B cell (primary cell): ENCODE measurements at places on chromosomes 2 and 18.

GRCh38 chr2:100944617-100945432 is 57.3 kb upstream of the RPL31 start:
- no peak for DNase-seq

DNA sequence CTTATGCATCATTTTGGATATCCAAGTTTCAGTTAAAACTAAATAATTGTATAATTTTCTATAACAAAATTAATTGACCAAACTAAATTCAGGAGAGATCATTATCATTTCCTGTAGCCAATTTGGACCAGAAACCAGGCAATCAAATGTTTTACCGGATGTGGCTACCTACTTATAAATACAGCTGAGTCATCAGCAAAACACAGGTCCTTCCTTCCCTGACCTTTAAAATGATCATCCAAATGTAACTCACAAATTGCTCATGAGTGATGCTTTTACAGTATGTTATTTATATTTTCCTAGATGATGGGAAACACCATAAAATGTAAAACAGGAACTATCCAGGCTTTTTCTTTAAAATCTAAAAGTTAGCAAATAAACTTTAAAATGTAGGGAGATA is 133.7 kb downstream of the CBLN2 start:
- DNase-seq, result no peak

DNA sequence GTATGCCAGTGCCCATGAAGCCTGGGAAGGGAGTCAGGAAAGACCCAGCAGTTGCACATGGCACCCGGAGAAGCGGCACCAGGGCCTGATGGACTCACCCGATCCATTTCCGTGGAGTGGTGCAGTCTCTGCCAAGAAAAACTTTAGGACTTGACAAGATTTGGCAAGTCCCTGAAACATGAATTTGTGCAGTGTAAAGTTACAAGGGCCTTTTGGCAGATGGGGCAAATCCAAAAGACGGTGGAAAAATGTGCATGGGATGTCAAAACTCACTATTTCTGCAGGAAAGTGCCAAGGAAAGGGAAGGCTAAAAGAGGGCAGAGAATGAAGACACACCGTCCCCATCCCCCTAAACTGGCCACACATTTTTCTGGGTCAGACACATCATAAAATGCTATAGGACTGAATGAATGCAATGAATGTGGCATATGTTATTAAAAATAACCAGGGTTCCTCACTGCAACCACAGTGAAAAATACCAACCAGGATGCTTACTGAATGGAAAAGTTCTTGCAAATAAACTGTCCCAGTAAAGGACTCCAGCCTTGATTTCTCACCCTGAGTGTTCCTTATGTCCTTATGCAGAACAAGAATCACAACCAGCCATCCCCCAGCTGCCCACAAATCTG is 173.5 kb upstream of the SIX2 start:
- no peak for DNase-seq

DNA sequence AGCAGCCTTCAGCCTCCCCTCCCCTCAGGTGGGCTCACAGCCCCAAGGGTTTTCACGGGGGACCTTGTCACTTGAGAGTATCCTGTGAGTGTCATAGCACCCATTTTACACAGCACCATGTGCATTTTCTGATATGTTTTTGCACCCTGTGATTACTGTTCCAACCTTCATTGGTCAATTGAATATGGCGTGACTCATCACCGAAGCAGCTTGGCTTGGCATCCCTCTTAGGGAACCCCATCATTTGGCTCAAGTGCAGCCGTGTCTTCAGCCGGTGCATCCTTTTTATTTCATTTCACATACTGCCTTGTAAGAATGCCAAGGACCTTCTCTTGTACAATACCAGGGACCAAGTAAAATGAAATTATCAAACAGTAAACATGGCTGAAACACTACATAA is 57.6 kb downstream of the NPAS2 start:
- DNase-seq, result no peak

- DNase-seq, result no peak
Observed at GRCh38 chr18:34844732-34845459, 134.8 kb downstream of the DTNA start.

DNA sequence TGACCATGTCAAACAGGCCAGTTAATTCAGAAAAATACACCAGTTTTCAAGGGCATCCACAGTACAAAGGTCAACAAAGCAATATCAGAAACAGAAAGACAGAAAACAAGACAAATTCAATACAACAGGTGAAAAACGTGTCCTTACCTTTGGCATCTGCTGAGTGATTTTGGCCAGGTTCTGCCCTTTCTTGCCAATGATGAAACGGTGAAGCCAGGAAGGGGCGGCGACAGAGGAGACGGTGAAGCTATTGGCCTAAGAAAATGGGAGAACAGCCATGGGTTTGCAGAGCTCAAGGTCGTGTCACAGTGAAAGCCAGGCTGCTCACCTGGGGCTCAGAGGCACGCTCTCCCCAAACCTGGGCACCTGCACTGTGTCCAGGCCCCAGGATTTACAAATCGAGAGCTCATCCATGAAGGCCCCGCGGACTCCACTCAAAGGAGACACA is 60.5 kb downstream of the HDLBP start:
- DNase-seq, result no peak

DNA sequence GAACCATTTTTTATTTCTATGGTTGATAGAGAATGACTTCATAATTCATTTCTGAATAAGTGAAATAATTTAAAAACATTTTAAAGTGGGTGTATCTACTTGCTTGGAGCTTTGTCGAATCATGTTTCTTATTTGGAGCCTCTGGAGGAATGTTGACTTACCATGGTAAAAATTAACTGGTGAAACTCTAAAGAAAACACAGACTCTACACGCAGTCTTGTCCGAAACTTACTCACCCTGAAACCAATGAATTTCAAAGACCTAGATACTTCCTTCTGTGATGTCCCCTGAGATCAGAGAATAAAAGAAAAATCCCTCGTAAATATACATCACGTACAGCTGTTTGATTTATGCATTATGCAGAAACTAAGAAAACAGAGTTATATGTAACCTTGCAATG is 665.2 kb upstream of the NRXN1 start:
- DNase-seq, result no peak

GRCh38 chr2:98828793-98829371 is 98.0 kb upstream of the MGAT4A start:
- no peak for DNase-seq

- DNase-seq, result no peak
Observed at GRCh38 chr2:202773301-202773973, 98.1 kb downstream of the ICA1L start.

GRCh38 chr18:78271790-78272189 is 707.8 kb upstream of the SALL3 start:
- DNase-seq, result no peak

DNA sequence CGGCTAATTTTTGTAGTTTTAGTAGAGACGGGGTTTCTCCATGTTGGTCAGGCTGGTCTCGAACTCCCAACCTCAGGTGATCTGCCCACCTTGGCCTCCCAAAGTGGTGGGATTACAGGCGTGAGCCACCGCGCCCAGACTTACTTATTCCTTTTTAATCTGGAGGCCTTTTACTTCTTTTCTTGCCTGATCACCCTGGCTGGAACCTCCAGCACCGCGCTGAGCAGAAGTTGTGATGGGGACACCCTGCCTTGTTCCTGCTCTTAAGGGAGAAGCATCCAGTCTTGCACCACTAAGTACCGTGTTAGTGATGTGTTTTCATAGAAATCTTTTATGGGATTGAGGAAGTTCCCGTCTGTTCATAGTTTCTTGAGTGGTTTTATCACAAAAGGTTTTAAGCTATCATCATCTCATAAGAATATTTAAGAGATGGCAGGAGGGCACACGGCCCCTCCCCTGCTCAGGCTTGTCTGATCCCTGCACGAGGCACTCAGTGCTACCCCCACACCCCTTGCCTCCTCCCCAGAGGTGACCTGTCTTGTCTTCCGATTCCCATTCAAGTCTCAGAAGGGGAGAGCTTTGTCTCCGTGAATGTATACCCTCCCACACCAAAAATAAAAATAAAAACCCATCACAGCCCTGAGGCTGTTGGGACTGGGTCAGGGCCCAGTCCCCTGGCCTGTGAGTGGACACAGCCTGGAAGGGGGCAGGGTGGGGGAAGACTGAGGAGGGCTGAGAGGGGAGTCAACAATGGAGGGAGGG is 65.3 kb upstream of the SMAD7 start:
- DNase-seq, result no peak

GRCh38 chr2:61750624-61751023 is 103.2 kb downstream of the FAM161A start:
- no peak for DNase-seq

GRCh38 chr18:21191596-21192307 is 50.3 kb upstream of the GREB1L start:
- no peak for DNase-seq

- no peak for DNase-seq
Observed at GRCh38 chr18:58983260-58984155, 118.8 kb downstream of the ZNF532 start.

- DNase-seq, result no peak
Observed at GRCh38 chr2:2826621-2827020, 495.5 kb upstream of the MYT1L start.

DNA sequence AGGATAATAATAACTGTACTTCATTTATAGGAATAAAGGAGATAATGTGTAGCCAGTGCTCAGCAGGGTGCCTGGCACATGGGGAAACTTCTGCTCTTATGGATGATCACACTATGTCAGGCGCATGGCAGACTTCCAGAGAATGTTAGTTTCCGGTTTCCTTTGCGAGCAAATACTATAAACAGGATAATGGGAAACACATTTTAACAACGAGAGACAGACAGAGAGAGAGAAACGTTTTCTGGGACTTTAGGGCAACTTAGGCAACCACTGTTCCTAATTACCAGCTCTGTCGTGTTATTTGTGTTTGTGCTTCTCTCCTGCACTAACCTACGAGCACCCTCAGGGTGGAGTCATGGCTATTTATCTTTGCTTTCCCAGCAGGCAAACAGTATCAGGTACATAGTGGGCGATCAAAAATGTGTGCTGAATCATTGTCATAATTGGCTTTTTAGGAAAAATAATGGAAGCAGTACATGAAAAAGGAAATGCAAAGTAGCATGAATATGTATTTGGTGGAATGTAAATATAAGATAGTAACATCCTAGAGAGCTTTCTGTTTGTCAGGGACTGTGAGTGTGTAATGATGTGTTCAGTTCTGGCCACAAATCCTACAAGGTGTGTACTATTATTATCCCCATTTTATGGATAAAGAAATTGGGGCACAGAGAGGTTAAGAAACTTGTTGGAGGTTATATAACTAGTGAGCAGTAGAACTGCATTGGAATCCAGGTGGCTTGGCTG is 36.8 kb upstream of the IGFBP2 start:
- no peak for DNase-seq
